ENCODE measurements at places on chromosomes 1 and 21. TPM values are rescaled to one million over a fixed set of nuclear protein-coding genes. Genes with fewer than 3 reads are reported as not detected.

FCGR1A gene
- total RNA-seq: not detected

SPRR2B gene
- total RNA-seq: not detected

ALX3 gene
- not detected for total RNA-seq

NUDT4B gene
- total RNA-seq: 10.4 TPM

CNTN2 gene
- not detected for total RNA-seq

LCE1C gene
- total RNA-seq: not detected

SCYL3 gene
- total RNA-seq: 11.6 TPM

PLA2G5 gene
- total RNA-seq: not detected

DEPDC1 gene
- total RNA-seq: 3.0 TPM

ZBTB8A gene
- 8.0 TPM for total RNA-seq

LCE2A gene
- total RNA-seq: not detected

DNAH14 gene
- total RNA-seq: 27.2 TPM

All from smooth muscle cell of the umbilical artery (primary cell).